ENCODE measurements at places on chromosomes 4 and X.

DNA sequence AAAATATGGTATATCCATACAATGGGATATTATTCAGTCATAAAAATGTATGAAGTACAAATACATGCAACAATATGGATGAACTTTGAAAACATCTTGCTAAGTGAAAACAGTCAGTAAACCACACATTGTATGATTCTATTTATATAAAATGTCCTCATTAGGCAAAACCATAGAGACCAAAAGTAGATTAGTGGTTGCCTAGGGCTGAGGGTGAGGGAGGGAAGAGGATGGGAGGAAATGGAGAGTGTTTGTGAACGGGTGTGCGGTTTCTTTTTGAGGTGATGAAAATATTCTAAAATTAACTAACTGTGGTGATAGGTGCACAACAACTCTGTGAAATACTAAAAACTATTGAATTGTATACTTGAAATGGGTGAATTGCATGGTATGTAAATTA is 29.6 kb downstream of the TEX11 start:
- DNase-seq, result no peak

GRCh38 chrX:16603822-16604221 is 46.1 kb upstream of the S100G start:
- no peak for DNase-seq

GRCh38 chr4:48578132-48578968 is 88.3 kb downstream of the ZAR1 start:
- peak; percentile 58 for DNase-seq

GRCh38 chr4:175378372-175378771 is 433.7 kb downstream of the GPM6A start:
- DNase-seq, result no peak

DNA sequence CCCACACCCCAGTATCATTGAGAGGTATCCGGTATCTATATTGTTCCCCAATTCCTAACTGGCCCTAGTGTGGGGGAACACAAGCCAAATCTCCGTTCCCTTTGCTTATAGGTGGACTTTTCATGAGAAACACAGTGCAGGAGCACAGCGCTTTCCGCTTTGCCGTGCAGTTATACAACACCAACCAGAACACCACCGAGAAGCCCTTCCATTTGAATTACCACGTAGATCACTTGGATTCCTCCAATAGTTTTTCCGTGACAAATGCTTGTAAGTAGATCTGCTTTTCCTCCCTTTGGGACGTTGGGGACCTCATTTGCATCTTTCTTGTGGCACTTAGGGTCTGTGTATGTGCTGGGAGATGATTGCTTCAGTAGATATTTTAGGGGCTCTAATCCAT is 1.6 kb downstream of the GRIA3 start:
- no peak for DNase-seq

GRCh38 chrX:3548765-3549391 is 164.6 kb downstream of the PRKX start:
- no peak for DNase-seq

DNA sequence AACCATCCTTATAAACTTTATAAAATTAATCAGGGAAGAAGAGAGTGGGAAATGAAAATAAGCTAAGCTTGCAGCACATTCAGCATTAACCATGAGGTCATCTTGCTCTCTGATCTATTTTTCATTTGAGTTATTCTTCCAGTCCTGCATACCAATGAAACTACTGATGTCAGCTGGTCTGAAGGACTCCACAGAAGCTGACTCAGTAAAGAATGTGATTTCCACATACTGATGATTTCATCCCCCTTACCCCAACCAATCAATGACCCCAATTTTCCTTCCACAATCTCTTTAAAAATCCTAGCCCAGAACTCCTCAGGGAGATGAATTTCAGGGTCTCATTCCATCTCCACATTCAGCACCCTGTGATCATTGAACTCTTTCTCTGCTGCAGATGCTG is 18.8 kb upstream of the DSPP start:
- DNase-seq, result no peak

GRCh38 chr4:169135776-169136175 is 125.7 kb upstream of the CBR4 start:
- DNase-seq, result no peak

DNA sequence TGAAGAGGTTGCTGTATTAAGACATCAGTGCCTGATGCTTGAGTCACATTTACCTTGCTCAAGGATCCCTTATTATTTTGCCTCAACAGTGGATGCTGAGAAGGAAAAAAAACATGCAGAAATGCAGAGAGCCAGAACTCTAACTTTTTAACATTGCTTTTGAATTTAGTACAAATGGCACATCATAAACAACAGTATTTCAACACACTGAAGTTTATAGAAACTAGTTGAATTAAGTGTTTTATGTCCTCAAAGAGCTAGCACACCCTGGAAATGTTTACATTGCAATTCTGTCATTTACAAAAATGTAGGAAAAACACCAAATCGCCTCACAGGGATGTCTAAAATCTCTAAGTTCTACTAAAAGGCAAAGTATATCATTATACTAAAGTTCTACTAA is 69.5 kb upstream of the BLTP1 start:
- no peak for DNase-seq

DNA sequence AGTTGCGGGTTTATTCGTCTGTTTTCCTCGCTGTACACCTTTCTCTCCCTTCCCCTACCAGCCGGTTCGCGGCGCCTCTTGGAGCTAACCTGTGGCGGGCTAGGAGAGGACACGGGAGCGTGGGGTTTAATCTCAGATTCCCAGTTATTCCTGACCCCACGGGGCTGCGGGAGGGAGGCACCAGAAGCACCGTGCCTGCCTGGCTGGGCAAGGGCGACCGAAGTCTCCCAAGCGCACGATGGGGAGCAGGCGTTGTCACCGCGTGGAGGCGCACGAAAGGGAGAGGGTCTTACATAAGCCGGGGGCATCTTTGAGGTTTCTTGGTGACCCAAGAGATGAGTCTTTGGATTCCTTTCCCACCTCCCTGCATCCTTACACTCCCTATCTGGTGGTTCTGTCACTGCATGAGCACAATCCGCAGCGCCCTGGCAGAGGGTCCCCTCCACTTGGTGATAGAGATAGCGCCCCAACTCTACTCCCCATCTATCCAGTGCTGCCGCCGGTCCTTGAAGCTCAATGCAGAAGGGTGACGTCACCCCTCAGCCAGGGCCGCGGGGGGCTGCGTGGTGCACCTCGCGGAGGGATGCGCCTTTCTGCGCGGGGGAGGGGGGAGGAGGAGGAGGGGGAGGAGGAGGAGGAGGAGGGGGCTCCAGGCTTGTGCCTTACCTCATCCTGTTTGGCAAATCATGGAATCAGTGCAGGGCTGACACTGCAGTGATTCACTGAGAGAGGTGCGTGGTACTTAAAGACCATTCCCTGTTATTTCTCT is 793 bp downstream of the TSPAN7 start:
- peak; percentile 6 for DNase-seq

- no peak for DNase-seq
These were observed 30.7 kb downstream of the HMX1 start for GRCh38 chr4:8840816-8841455.

DNA sequence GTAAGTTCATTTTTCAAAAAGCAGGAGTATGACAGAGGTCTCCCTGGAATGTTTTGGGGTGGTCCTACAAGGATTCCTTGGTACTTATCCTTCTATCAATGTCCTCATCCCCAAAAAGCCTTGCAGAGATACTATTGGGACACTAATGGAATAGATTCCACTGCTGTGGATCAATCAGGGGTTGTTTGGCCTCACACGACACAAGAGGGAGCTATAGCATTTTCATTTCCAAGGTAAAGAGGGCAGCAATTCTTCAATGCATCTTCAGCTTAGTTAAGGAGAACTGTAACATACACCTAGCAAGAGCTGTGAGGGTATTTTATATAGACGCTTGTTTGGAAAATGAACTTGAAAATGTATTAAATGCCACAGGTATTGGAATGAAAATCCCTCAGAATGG is 50.9 kb downstream of the USP26 start:
- DNase-seq, result no peak

- no peak for DNase-seq
These were observed 22.8 kb upstream of the FGF2 start for GRCh38 chr4:122803788-122804208.

GRCh38 chr4:83850435-83850834 is 314.5 kb downstream of the GPAT3 start:
- DNase-seq, result no peak

- no peak for DNase-seq
These were observed 25.3 kb upstream of the EPGN start for GRCh38 chr4:74282926-74283325.

DNA sequence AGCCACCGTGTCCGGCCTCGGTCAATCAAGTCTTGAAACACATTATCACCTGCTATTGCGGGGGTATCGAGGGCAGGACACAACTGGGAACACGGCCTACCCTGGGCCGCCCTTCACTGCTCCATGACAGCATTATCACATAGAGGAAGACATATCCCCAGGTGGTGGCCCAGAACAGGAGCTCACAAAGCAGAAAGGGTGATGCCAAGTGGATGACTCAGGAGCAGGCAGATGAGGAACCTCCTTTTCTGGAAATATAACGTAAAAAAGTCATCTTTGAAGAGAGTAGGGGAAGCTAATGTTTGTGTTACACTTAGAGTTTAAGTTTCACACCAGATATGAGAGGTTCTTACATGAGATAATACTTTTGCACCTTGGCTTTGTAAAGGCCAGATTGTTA is 5.3 kb upstream of the SUPT20HL1 start:
- DNase-seq, result no peak

DNA sequence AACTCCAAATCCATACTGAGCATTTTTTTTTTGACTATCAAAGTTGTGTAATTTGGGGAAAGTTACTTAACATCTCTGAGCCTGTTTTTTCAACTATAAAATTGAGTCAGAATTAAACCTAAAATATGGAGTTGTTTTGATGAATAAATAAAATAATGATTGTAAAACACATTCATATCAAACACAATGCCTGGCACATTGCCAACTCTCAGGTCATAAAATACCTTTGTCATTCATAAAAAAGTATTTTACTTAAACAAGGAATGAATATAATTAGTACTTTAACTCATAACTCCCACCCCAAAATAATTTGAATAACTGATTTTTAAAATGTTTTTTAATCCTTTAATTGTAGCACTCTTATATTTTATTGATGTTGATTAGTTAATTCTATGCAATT is 3.8 kb upstream of the GPR174 start:
- DNase-seq, result no peak

- no peak for DNase-seq
These were observed 135.4 kb upstream of the PSAPL1 start for GRCh38 chr4:7569810-7570783.

GRCh38 chr4:78768452-78769180 is 7.5 kb upstream of the BMP2K start:
- no peak for DNase-seq

DNA sequence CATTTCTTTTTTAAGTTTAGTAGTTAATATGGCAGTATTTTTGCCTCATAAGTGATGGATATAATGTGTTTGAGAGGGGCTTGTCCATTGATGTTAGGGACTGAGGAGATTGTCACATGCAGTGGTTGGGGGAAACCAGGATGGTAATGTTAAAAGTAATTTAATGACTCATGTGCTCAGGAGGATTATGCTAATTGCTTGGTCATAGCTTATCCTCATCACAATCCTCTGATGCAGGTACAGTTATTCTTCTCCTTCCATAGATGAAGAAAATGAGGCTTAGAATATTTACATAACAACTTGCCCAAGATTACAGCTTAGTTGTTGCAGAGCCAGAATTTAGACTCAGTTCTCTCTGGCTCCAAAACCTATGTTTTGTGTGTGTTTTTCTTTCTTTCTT is 94.4 kb upstream of the SCML1 start:
- DNase-seq, result no peak

DNA sequence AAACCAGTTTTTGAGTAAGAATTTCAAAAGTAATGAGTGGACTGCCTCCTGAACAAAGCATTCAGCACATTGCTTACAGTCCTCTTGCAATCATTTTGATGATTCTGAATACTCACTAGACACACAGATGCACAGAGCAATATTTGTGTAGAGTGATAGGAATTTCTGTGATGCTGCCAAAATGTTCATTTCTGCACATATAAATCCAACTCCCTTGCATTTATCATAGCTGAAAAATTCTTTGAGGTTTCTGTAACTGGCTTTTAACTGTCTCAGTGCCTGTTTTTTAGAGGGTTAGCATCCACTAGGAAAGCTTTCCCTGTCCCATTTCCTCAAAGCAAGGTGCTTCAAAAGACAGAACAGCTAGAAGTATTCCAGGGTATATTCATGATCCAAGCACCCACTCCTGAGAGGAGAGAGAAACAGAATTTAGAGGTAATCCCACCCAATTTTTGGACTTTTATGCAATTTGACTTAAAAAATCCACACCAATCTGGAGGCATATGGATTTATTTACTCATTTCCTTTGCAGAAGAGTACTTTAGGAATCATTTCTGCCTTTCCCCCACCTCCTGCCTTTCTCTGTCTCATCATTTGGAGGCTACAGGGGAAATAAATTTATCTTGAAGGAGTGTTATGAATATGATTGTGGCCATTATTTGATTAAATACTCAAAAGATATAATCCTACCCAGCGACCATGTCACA is 234.5 kb upstream of the SLIT2 start:
- DNase-seq, result no peak

- DNase-seq, result no peak
These were observed 122.5 kb downstream of the RPA4 start for GRCh38 chrX:97006167-97006566.

GRCh38 chrX:143648705-143649104 is 12.8 kb upstream of the SLITRK4 start:
- no peak for DNase-seq

GRCh38 chrX:5640071-5640470 is 588.6 kb downstream of the NLGN4X start:
- DNase-seq, result no peak

- no peak for DNase-seq
These were observed 406.5 kb downstream of the IQCM start for GRCh38 chr4:149409146-149409545.

DNA sequence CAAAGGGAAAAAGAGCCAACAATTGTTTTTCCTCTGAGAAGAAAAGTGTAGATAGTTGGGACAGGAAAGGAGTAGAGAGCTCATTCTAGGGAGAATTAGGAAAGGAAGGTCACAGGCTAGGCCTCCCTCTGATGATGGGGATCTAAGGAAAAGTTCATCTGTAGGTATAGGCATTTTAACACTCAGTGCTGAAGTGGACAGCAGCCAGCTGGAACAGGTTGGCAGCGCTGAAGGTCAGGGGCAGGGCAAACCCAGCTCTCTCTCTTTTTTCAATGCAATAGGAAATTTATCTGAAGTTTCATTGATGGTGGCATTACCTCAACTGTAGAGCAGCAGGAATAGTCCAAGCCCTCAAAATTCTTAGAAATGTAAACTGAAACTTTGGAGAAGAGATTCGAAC is 98.5 kb upstream of the ETNPPL start:
- no peak for DNase-seq

DNA sequence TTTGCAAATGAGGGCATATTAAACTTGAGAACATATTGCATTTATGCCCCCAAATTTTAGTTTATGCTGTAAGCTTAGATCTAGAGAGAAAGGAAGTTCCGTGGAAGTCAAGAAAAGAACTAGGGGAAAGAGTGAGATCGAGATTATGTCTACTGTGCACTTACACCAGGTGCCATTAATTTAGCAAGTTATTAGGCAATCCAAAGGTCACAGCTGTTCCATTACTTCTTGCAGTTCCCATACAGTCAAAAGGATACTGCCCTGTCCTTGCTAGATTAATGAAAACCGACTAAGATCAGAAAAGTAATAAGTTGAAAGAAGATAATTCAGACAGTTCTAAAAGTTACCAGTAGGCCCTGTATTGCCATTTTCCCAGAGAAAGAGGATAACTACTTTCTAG is 49.3 kb upstream of the SLC7A11 start:
- DNase-seq, result no peak

- DNase-seq, result no peak
These were observed 20.0 kb upstream of the HOPX start for GRCh38 chr4:56701161-56701480.

GRCh38 chr4:13495753-13496152 is 11.6 kb upstream of the RAB28 start:
- DNase-seq, result no peak

All from activated CD4-positive, alpha-beta T cell treated with anti-CD3 and anti-CD28 coated beads for 4 hours (primary cell).